ENCODE measurements at places on chromosomes 11 and 22. TPM values are rescaled to one million over a fixed set of nuclear protein-coding genes. Genes with fewer than 3 reads are reported as not detected.

The TYR gene
- not detected for total RNA-seq

The STIM1 gene
- 49.8 TPM for total RNA-seq

The KIRREL3 gene
- not detected for total RNA-seq

The DBX1 gene
- not detected for total RNA-seq

The COX8A gene
- total RNA-seq, result 107 TPM

The PLAAT2 gene
- total RNA-seq, result 1.3 TPM

The OSBPL5 gene
- 127 TPM for total RNA-seq

The KLHL35 gene
- not detected for total RNA-seq

The UBE2L6 gene
- 33.6 TPM for total RNA-seq

The TSGA10IP gene
- not detected for total RNA-seq

The TMPRSS13 gene
- 1.2 TPM for total RNA-seq

- no peak for DNase-seq
Observed at GRCh38 chr22:27986459-27986858, 67.4 kb upstream of the PITPNB start.

DNA sequence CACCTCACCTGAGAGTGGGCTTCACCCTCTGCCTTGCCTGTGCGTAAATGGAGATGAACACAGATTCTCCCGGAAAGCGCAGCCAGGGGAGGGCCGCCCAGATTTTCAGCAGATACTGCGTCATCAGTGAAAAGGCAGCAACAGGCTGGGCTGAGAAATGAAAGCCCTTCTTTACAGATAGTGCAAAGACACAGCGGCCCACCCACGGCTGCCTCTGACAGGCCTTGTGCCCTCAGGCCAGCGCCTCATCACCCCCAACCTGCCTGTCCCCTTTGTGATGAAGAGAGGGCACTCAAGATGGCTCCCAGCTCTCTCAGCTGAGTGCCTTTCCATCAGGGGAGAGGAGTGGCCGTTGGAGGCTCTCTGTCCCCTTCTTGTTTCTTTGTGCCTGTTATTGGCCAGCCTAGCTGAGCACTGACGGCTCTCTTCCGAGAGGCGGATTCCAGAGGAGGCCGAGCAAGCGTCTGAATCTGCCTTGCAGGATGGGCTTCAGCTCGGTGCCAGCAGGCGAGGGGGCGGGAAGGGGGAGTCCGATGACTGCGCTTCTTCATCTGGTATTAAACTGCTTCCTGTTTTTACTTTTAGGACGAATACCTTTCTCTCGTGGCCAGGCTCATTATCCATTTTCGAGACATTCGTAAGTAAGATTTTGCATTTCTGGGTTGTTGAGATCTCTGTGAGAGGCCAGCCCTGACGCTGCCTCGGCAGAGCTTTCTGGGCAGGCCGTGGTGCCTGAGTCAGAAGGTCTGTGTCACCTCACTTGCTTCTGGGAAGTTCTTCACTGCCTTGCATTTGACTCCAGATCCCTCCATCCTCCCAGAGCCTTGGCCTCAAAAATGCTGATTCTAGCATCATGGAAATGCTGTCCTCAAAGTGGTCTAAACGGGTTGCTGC lies 43.7 kb downstream of the MED15 start:
- DNase-seq, result peak; percentile 77

DNA sequence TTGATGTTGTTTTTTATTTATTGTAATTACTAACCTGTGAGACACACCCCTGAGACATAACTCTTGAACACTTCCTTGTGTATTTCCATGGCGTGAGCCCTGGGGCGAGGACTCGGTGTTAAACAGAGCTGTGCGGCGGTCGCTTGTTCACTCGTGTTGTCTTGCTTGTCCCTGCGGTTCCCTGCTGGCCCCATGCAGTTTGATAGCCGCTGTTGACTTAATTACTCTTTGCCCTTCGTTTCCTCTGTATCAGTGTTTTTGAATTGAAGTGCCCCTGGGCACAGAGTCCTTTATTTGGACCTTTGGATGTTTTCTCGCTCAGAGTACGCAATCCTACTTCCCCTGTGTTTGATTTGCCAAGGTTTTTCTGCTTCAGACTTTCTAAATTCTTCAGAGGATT lies 52.7 kb downstream of the TBC1D22A start:
- peak; percentile 65 for DNase-seq

GRCh38 chr11:116862951-116863350 lies 25.5 kb upstream of the APOA1 start:
- no peak for DNase-seq

DNA sequence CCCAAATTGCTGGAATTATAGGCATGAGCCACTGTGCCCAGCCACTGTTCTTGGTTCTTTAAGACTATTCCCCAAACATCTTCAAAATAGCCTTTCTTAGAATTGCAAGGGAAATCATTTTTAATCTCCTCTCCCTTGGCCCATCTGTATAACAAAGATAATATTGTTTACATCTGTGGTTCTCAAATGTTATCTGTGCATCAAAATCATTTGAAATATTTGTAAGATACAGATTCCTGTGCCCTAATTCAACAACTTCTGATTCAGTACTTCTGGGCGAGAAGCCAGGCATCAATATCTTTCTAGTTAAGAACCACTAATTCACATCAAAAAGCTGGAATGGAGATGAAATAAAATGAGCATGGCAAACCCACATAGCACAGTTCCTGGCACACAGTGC lies 83.0 kb downstream of the TMPRSS5 start:
- DNase-seq, result no peak

- no peak for DNase-seq
Observed at GRCh38 chr11:44600839-44601383, 35.4 kb downstream of the CD82 start.

DNA sequence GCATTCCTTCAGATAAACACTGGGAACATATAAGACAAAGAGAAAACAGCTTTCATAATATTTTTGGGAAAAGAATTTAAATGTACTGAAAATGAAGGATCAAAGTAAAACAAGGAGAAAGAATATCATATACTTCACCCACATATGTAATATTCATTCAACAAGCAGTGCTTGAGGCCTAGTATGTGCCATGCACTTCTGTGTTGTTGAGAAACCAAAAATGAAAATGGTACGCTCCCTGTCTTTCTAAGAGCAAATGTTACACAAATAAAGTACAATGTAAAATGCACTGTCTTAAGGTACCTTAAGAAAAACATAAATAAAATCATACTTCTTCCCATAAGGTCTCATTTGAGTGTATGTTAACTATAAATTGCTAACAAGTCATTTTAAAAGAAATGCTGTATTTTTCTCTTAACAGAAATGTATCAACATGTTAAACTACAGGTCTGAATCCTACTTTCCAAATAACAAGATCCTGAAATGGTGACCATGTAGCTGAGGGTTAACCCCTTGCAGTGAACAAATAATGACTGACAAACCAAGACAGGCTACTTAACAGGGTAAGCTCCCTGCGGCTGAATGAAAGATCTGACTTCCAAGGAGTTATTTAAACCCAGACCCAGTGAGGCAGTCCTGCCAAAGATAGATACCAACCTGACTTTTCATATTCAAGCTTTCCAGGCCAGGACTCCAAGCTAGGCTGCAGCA lies 377.6 kb downstream of the DCDC1 start:
- no peak for DNase-seq

DNA sequence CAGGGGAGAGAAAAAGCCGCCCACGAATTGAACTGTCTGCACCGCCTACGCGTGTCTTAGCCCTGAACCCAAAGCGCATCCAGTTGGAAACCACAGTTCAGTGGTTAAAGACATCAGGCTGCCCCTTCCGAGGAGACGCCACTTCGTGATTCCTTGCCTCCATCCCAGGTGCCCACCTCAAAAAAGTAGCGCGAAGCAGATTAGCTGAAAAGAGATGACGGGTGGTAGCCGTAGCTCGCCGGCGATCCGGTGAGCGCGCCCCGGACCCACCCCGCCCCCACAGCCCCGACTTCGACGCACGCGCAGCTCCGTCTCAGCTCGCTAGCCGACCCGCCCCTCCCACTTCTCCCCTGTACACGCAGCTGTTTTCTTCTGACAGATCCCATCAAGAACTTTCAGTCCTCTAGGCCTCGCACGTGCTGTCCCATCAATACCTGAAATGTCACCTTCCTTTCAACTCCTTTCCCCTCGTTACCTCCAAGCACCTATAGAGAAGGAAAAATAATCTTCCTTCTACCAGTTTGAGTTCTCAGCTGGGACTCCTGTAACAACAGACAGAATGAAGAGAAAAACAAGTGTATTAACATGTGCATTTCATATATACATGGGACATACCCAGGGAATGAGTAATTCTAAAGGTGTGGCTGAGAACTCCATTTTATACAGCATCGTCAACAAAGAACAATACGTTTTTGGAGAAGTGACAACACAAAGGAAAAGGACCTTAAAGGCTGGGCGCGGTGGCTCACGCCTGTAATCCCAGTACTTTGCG lies 49.5 kb downstream of the OR4D9 start:
- peak; percentile 96 for DNase-seq

DNA sequence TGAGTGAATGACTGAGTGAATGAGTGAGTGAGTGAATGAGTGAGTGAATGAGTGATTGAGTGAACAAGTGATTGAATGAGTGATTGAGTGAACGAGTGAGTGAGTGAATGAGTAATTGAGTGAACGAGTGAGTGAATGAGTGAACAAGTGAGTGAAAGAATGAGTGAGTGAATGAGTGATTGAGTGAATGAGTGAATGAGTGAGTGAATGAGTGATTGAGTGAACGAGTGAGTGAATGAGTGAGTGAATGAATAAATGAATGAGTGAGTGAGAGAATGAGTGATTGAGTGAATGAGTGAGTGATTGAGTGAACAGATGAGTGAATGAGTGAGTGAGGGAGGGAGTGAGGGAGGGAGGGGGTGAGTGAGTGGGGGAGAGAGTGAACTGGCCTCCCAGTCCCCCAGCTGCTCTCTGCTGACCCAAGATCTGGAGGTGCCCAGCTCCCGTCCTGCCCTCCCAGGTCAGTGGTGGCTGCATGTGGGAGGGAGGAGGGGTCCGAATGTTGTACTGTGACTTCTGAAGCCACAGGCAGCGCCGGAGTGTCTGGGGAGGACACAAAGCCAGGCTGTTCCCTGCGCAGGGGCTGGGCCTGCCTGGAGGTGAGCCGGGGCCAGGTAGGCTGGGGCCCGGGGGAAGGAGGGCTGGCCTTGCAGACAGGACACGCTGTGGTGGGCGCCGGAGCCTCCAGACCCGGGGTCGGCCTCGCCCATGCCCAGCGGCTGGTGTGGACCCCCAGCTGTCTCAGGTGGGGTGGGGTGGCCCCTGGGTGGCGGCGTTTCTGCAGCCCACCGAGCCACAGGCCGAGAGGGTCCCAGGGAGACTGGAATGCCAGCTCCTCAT lies 17.8 kb upstream of the PIM3 start:
- no peak for DNase-seq

GRCh38 chr11:93905384-93905783 lies 55.0 kb upstream of the VSTM5 start:
- DNase-seq, result no peak

DNA sequence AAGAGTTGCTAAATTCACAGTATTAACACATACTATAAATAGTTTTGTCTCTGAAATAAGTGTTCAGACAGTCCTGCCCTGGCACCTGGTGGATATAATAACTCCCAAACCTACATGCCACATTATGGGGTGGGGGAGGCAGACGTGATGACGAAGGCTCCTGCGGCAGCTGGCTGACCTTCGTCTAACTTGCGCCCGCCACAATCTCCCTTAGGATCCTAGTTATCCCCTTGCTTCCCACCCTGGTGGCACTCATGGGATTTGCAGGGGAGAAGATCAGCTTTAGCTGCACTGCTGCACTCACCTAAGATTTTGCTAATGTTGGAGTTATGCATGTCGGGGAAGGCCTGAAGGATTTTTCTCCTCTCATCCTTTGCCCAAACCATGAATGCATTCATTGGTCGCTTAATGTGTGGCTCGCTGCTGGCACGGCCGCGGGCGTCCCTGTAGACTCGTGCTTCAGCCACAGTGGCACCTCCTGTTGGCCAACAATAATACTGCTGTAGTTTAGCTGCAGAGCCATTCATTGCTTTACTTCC lies 367.6 kb downstream of the SOX6 start:
- peak; percentile 20 for DNase-seq

DNA sequence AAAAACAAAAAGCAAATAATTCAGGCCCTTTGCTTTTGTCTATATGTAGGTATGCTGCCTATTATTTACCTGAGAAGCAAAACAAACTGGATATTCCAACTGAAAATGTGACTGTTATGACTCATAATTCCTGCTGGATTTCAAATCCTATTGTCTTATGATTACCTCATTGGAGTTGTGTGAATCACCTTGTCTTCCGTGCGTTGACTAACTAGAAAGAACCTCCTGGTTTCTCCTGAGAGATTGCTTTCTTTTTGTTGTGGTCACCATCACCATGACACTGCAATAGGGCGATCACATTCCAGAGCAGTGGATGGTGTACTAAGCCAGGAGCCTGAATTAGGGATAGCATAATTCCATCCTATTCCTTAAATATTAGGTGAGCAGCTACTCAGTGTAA lies 23.0 kb upstream of the EXPH5 start:
- no peak for DNase-seq

DNA sequence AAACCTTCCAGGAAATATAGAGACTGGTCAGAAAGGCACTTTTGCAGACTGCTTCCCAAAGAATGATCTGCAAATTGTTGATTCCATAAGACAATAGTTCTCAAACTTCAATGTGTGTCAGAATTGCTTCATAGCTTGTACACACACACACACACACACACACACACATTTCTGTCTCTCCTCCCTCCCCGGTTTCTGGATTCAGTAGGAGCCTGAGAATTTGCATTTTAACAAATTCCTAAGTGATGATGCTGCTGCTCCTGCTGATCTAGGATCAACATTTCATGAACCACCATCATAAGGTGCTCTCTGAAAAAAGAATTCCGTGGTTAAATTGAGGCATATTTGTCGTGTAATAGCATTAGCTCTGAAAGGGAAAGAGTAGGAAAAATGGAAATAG lies 35.3 kb upstream of the FZD4 start:
- no peak for DNase-seq

DNA sequence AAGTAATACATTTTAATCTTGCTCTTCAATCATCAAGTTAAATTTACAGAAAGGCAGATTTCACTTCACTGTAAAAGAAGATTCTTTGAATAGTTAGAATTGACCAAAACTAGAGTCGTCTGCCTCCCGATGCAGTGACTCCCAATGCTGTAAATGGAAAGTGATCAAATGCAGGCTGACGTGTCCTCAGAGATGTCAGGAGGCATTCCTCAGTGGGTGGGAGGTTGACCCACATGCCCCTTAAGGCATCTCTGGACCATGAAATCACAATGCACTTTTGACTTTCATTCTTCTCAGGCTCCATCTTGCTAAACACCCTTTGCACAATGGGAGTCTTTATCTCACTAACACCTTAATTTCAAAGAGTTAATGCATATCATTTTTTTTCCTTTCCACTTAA lies 19.0 kb upstream of the CECR2 start:
- DNase-seq, result no peak

GRCh38 chr22:48711031-48711431 lies 1116.6 kb downstream of the BRD1 start:
- DNase-seq, result no peak

- no peak for DNase-seq
Observed at GRCh38 chr11:44643217-44643616, 77.8 kb downstream of the CD82 start.

DNA sequence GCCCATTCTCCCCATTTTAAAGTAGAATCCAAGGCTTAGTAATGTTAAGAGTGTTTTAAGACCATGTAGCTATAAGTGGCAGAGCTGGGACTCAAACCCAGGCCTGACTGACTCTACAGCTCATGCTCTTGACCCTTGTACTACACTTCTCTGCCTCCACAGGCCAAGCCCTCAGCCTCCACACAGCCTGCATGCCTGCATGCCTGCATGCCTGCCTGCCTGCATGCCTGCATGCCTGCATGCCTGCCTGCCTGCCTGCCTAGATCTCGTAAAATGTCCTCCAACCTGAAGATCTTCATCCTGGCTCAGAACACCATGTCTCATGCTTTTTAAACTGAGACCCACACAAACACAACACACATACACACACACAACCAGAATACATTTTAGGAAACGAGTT lies 18.6 kb downstream of the TBC1D10A start:
- DNase-seq, result no peak

GRCh38 chr11:68399916-68400315 lies 60.6 kb upstream of the PPP6R3 start:
- no peak for DNase-seq
